CD4-positive, alpha-beta T cell (primary cell): ENCODE measurements at places on chromosomes 3 and 15. TPM values are rescaled to one million over a fixed set of nuclear protein-coding genes. Genes with fewer than 3 reads are reported as not detected.

The GPR87 gene
- not detected for total RNA-seq

The ZNF710 gene
- total RNA-seq = 6.5 TPM

The CADPS gene
- total RNA-seq = not detected

The ECE2 gene
- total RNA-seq = not detected
